Lung microvascular endothelial cell (primary cell): ENCODE measurements at places on chromosomes 4 and X. TPM values are rescaled to one million over a fixed set of nuclear protein-coding genes. Genes with fewer than 3 reads are reported as not detected.

Gene SLIT2
- total RNA-seq = 0.40 and 0.44 TPM in 2 replicates

Gene MAGED4
- 19.8 and 38.9 TPM in 2 replicates for total RNA-seq

Gene H2BW2
- total RNA-seq = not detected in 2 replicates

Gene OPRPN
- not detected in 2 replicates for total RNA-seq

Gene TENM3
- 21.4 and 45.4 TPM in 2 replicates for total RNA-seq

Gene PAGE2
- total RNA-seq = not detected in 2 replicates

Gene TEX11
- total RNA-seq = not detected in 2 replicates

Gene ITM2A
- 25.4 and 96.1 TPM in 2 replicates for total RNA-seq

Gene TRIM61
- total RNA-seq = not detected in 2 replicates

Gene SPANXB1
- not detected in 2 replicates for total RNA-seq

Gene SETD7
- total RNA-seq = 38.8 and 63.3 TPM in 2 replicates

Gene PNCK
- not detected in 2 replicates for total RNA-seq

Gene FGFR3
- 0.79 and 1.3 TPM in 2 replicates for total RNA-seq

Gene FRMD7
- total RNA-seq = not detected in 2 replicates

DNA sequence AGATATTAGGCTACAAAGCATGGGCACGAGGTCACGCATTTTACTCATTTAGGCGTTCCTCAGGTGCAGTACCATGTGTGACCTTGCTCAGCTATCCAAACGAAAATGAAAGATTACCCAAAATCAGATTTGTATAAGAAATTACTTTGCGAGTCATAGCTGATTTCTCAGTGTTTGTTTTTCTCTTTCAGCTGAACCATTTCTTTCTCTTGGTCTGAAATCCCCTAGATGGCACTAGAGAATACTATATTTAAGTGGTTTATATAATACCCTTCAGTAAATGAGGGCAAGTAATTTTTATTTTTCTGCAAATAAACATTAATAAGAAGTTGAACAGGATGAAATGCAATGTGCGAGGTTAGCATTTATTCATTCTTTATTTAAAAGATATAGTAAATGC is 496.6 kb downstream of the STIM2 start:
- DNase-seq = no peak

GRCh38 chr4:117001077-117001476 is 84.3 kb downstream of the TRAM1L1 start:
- no peak for DNase-seq

DNA sequence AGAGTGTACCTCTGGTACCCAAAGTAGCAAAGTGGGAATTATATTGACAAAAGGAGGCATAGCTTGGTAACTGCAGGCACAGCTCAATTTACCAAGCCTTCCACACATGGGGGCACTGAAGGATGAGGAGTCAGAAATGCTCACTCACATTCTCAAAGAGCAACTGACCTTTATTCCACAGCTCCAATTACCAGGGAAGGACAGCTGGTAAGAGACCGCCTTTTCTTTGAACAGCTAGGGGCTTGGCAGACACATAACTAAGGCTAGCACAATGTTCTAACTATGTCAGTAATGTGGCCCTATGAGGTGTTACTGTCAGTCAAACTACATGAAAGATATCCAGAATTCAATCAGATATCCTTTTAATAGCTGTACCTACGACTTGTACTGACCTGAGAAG is 20.5 kb upstream of the STS start:
- no peak for DNase-seq

DNA sequence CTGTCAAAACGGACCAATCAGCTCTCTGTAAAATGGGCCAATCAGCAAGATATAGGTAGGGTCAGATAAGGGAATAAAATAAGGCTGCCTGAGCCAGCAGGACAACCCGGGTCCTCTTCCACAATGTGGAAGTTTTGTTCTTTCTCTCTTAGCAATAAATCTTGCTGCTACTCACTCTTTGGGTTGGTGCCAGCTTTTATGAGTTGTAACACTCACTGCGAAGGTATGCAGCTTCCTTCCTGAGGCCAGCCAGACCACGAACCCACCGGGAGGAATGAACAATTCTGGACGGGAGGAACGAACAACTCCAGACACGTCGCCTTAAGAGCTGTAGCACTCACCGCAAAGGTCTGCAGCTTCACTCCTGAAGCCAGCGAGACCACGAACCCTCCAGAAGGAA is 287.8 kb downstream of the RAPGEF2 start:
- peak; percentile 92 for DNase-seq

- DNase-seq = no peak
Observed at GRCh38 chrX:35622040-35622439, 176.1 kb upstream of the MAGEB16 start.

GRCh38 chr4:125951261-125951887 is 636.6 kb downstream of the FAT4 start:
- DNase-seq = no peak

- peak; percentile 23 for DNase-seq
Observed at GRCh38 chrX:38973322-38973721, 172.1 kb downstream of the MID1IP1 start.

- no peak for DNase-seq
Observed at GRCh38 chr4:80360900-80361299, 25.4 kb downstream of the CFAP299 start.

DNA sequence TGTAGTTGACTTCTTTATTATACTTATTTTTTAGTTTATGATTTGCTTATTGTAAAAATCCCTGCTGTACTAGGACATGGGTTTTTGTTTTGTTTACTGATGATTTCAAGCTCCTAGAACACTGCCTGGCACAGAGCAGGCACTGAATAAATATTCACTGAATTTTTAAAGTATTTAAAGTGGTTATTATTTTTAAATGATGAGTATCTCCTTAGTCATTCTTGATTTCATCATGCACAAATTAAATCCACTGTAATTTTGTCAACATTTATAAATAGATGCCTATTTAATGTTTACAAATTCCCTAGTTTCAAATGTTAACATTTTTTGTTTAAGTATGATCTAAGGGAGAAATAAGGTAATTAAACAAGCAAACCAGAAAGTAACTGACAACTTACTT is 367.9 kb upstream of the SLIT2 start:
- no peak for DNase-seq

GRCh38 chrX:63012574-63012973 is 338.6 kb downstream of the SPIN4 start:
- DNase-seq = no peak

GRCh38 chrX:153459986-153460385 is 10.4 kb downstream of the HAUS7 start:
- peak; percentile 67 for DNase-seq

DNA sequence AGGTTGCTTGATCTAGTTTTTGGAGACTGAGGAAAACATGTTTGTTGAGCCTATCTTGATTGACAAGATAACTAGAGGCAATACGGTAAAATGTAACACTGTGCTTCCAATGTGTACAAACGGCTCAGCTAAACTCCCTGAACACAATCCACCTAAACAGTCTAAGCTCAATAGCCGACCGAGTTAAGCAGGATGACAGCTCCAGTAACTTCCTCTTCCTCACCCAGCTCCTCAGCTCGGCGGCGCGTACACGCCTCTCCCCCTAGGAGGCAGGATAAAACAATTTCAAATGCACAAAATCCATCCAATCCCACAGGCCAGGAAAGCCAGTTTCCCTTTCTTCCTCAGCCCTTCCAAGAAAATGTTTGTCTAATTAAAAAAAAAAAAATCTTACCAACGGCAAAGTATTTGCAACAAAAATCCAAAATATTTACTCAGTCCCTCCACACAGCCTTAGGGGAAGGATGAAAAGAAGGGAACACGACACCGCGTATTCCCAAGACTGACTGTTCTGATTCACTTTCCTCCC is 1.0 kb downstream of the CNOT6L start:
- DNase-seq = peak; percentile 92

DNA sequence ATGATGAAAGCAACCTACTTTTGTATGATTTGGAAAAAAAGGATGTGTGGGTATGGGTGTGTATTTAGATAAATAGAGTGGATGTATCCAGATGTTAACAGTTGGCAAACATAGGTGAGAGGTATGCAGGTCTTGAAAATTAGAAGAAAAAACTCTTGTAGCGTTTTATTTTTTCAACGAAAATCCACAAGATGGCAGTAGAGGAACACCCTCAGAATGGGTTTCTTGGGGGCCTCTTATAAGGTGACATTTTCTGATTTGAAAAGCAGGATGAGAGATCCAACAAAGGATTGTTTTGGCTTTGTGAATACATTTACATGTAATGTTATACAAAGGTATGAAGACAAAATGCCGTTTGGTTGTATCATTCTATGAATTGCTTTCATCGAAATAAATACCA is 68.3 kb downstream of the FMR1NB start:
- DNase-seq = peak; percentile 49

GRCh38 chrX:138504273-138504672 is 207.2 kb downstream of the FGF13 start:
- DNase-seq = no peak

DNA sequence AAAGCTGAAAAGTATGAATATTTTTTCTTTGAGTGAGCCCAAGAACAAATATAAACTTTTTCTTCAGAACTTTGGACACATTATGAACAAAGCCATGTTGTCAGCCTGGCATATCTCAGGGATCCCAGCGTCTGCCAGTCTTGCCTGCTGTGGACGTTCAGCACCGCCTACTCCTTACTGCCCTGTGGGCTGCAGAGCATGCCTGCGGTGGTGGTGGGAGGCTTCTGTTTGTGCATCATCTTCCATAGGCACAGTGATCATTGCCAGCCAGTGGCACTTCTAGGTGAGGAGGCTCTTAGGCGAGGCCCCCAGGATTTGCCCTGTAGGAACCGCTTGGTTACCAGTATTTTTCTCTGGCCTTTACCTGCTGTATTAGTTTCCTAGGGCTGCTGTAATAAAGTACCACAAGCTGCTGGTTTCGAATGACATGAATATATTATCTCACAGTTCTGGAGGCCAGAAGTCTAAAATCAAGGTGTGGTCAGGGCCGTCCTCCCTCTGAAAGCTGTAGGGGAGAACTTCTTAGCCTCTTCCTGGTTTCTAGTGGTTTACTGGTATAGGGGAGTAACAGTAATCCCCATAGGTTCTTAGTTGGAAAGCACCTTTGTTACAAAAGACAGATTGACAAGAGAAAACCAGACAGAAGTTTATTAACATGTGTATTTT is 15.4 kb downstream of the ANXA3 start:
- DNase-seq = no peak

DNA sequence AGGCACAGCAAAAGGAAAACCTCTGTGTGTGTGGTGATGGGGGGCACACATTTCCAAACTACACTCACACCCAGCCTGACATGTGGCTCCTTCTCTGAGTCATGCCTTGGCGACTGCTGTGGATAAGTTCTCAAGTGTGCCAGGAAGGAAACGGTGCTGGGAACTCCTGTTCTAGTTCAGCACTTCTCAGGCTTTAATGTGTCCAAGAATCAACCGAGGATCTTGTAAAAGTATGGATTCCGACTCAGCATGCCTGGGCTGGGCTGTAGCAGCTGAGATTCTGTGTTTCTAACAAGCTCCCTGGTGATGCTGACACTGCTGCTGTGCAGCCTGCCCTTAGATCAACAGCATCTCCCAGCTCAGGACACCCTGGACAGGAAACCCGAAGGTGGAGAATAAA is 20.2 kb downstream of the CLNK start:
- DNase-seq = no peak

DNA sequence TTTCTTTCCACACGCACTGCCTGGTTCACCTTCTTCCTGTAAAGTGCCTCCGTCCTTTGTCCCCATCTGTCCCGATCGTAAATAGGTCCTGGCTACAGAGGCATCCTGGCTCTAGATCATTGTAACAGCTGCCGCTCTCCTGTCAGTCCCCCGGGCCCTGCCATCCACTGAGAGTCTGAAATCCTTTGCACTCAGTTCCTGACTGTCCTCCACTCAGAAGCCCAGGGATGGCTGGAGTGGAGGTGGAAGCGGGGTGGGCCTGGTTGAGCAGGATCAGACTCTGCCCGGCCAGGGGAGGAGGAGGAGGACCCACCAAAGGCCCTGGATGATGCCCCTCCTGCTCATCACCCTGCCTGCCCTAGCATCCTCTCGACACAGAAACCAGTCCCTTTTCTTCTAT is 29.8 kb downstream of the PIGG start:
- DNase-seq = no peak

DNA sequence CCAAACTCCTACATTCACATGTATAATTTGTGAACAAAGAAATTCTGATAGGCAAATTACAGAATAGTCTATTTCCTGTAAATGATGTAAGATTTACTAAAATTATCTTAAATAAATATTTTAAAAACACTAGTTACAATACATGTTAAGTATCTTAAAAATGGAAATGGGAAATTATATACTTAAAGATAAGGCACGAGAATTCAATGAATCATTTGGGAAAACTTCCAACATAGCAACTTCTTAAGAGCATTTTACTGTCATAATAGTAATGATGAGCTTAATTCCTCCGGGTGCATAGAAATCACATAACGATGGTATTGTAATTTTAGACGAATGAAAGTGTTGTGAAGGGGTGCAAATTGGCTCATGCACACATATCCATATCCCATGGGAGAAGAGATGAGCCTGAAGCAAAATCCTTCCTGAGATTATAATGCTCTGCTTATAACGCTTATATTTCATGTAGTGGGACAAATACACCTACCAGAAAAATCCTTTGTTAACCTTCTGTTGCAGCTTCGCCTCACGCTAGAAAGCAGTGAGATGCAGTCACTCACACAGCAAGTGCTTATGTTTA is 873.5 kb downstream of the PDHA2 start:
- no peak for DNase-seq

DNA sequence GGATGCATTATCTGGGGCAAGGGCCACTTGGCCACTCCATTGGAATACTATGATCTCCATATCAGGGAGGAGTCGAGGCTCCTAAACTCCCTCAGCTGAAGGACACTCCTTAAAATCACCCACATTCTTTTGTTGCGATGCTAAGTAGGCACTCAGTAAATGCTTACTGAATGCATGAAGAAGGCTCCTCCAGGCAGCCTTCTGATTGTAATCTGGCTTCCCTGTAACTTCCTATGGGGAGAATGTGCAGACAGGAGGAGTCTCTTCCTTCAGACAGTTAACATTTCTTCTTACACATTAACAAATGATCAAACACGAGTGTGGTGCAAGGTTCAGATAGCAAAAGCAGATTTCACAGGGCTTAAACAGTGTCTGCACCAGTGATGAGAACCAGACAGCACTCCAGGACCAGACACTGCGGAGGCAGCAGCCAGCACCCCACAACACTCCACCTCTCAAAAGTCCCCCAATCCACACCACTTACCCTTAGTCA is 21.4 kb upstream of the USO1 start:
- no peak for DNase-seq

- DNase-seq = no peak
Observed at GRCh38 chrX:2566055-2566454, 65.3 kb upstream of the DHRSX start.

- DNase-seq = no peak
Observed at GRCh38 chr4:74755486-74755885, 38.8 kb downstream of the BTC start.

GRCh38 chr4:10171055-10171454 is 54.5 kb upstream of the WDR1 start:
- no peak for DNase-seq
